GM12878 (cell line): ENCODE measurements at places on chromosomes 4 and X. TPM values are rescaled to one million over a fixed set of nuclear protein-coding genes. Genes with fewer than 3 reads are reported as not detected.

DNA sequence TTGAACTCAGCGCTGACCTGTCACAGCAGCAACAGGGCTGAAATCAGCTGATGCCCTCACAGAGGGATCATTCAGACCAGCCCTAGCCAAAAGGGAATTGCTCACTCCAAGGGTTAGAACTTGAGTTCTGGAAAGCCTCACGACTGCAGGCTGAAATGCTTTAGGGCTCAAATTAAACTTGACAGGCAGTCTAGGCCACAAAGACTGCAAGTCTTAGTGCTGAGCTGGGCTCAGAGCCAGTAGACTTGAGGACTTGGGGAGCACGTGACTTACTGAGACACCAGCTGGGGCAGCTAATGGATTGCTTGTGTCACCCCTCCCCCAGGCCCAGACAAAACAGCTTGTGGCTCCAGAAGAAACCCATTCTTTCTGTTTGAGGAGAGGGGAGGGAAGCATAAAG lies 119.0 kb upstream of the SLC6A14 start:
- H3K27me3 ChIP-seq, result no peaks in the 10 kb centered on the region
- no peak for DNase-seq
- no peaks in the 10 kb centered on the region for H3K4me1 ChIP-seq
- no peak overlapping the region for H3K4me3 ChIP-seq
- H3K36me3 ChIP-seq, result no peaks in the 10 kb centered on the region
- H3K27ac ChIP-seq, result no peak overlapping the region

Gene HDX
- total RNA-seq, result 3.6 and 5.1 TPM in 2 replicates

Gene RASL11B
- total RNA-seq, result not detected in 2 replicates

GRCh38 chr4:40058121-40058520 lies 1.5 kb downstream of the N4BP2 start:
- no peaks in the 10 kb centered on the region for H3K36me3 ChIP-seq
- H3K27ac ChIP-seq, result peak overlapping the region; percentile 80
- H3K27me3 ChIP-seq, result no peaks in the 10 kb centered on the region
- H3K4me3 ChIP-seq, result peak overlapping the region; percentile 83

DNA sequence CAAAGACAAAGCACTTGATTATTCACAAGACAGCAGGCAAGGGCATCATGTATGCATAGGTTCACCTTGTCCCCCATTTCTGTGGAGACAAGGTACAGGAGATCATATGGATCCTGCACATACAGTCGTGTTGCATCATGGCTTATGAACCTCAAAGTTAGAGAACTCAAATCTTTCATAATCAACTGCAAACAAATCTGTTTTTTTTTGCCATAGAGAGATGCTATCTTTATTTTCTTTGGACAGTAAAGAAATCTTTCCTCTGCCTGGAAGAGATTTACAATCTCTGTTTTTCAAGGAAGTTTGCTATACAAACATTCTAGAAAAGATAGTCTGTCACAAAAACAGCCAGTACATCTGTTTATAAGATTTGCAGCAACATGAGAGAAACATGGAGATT lies 578.8 kb downstream of the ANKRD50 start:
- H3K36me3 ChIP-seq, result no peaks in the 10 kb centered on the region
- no peak overlapping the region for H3K4me3 ChIP-seq
- no peaks in the 10 kb centered on the region for H3K4me1 ChIP-seq
- no peak for DNase-seq
- H3K27ac ChIP-seq, result no peak overlapping the region
- no peaks in the 10 kb centered on the region for H3K27me3 ChIP-seq

Gene XIAP
- total RNA-seq, result 17.7 and 20.8 TPM in 2 replicates

DNA sequence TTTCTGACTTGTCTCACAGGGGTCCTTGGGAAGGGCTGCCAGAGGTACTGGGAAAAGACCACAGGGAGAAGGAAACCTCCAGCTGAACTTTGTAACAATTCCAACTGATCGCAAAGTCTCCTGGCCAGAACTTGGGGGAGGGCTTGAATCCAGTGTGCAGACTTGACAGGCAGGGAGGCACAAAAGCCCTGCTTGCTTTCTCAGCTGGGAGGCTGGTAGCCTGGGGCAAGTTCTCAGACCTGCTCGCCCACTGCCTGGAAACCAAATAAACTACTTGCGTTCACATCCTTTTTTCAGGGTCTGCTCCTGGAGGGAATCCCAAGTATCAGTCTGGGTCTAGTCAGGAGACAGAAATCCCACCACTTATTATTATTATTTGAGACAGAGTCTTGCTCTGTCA lies 48.0 kb upstream of the CASK start:
- no peaks in the 10 kb centered on the region for H3K36me3 ChIP-seq
- no peaks in the 10 kb centered on the region for H3K4me1 ChIP-seq
- H3K4me3 ChIP-seq, result no peak overlapping the region
- no peak overlapping the region for H3K27ac ChIP-seq
- no peak for DNase-seq

Gene HSPA4L
- 20.4 and 21.5 TPM in 2 replicates for total RNA-seq

Gene GAGE2A
- total RNA-seq, result 0.45 and 0.56 TPM in 2 replicates

GRCh38 chrX:65679071-65679540 lies 11.7 kb downstream of the MSN start:
- no peak overlapping the region; the same call in 1 of the 2 replicates for H3K27ac ChIP-seq
- H3K4me3 ChIP-seq, result peak overlapping the region; percentile 17; the same call in 1 of the 2 replicates
- H3K27me3 ChIP-seq, result no peaks in the 10 kb centered on the region

- H3K4me3 ChIP-seq, result no peak overlapping the region
- DNase-seq, result no peak
- no peak overlapping the region for H3K27ac ChIP-seq
- no peaks in the 10 kb centered on the region for H3K27me3 ChIP-seq
- H3K4me1 ChIP-seq, result peaks cover 24% of the 10 kb centered on the region; the same call in 1 of the 2 replicates
These were observed 72.5 kb downstream of the PRPS1 start for GRCh38 chrX:107700790-107701189.

- no peaks in the 10 kb centered on the region for H3K4me1 ChIP-seq
- no peak for DNase-seq
- no peaks in the 10 kb centered on the region for H3K36me3 ChIP-seq
- no peak overlapping the region for H3K27ac ChIP-seq
These were observed 52.2 kb upstream of the BLTP1 start for GRCh38 chr4:122099896-122100295.

GRCh38 chr4:168648929-168649328 lies 152.1 kb downstream of the PALLD start:
- no peak for DNase-seq
- peaks cover 2% of the 10 kb centered on the region; the same call in 1 of the 2 replicates for H3K27me3 ChIP-seq
- H3K4me1 ChIP-seq, result no peaks in the 10 kb centered on the region

DNA sequence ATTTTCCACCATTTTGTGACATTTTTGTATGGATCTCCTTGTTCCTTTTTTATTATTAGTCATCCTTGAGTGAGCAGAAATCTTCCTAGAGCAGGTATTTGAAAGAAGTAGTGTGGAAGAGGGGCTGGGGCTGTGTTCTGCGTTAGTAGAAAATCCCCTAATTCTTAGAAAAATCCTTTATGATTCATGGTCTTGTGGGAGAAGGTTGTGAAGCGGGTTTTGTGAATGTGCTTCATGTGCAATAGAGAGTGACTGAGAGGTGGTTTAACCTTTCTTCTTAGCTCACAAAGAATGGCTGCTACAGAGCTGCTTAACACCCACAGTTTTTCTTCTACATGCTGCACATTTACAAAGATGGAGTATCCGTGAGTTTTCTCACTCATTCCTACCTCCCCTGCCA lies 220.5 kb downstream of the IDS start:
- no peaks in the 10 kb centered on the region for H3K27me3 ChIP-seq
- no peaks in the 10 kb centered on the region for H3K4me1 ChIP-seq
- H3K4me3 ChIP-seq, result no peak overlapping the region
- no peak for DNase-seq

Gene ZAR1
- total RNA-seq, result not detected in 2 replicates

- no peaks in the 10 kb centered on the region for H3K27me3 ChIP-seq
- H3K4me3 ChIP-seq, result no peak overlapping the region
- no peak for DNase-seq
- no peaks in the 10 kb centered on the region for H3K36me3 ChIP-seq
These were observed 40.7 kb downstream of the ANXA3 start for GRCh38 chr4:78592088-78592783.

- H3K27me3 ChIP-seq, result no peaks in the 10 kb centered on the region
- H3K27ac ChIP-seq, result no peak overlapping the region
- no peaks in the 10 kb centered on the region for H3K4me1 ChIP-seq
- H3K36me3 ChIP-seq, result no peaks in the 10 kb centered on the region
- no peak for DNase-seq
These were observed 1003.5 kb downstream of the STPG2 start for GRCh38 chr4:97139791-97140190.

DNA sequence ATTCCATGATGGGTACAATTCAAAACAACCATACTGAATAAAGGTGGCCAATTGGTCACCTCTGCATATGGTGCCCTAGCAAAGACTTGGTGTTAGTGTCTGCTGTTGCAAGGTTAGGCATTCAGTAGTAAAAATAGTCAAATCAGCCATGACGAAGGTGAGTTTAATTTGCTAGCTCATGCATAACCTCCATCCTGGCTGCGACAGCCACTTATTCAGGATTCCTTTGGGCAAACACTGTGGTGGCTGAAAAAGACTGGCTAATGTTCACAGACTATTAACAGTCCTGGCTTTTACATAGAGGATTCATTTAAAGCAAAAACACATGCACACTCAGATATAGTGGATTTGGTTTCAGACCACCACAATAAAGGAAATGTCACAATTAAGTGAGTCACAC lies 34.8 kb upstream of the MAP9 start:
- DNase-seq, result no peak
- H3K27me3 ChIP-seq, result no peaks in the 10 kb centered on the region
- no peaks in the 10 kb centered on the region for H3K4me1 ChIP-seq
- no peaks in the 10 kb centered on the region for H3K36me3 ChIP-seq
- H3K27ac ChIP-seq, result no peak overlapping the region

Gene TRPC3
- total RNA-seq, result not detected in 2 replicates

DNA sequence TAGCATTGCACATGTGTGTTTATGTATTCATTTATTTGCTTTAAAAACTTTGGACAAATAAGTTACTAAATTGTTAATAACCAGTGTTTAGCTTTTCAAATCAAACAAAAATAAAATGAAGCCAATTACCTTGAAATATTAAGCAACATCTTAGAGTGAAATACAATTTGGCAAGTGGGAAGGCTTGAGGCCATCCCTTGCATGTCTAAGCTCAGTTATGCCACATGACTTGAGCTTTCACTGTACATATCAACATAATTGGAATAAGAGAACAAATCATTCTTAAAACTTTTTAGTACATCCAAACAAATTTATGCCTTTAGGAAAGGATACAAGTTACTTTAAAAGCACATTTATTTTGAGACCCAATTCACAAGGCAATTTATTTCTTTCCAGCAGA lies 640.6 kb downstream of the SPRY1 start:
- H3K4me3 ChIP-seq, result no peak overlapping the region
- H3K27me3 ChIP-seq, result no peaks in the 10 kb centered on the region; the same call in 1 of the 2 replicates
- H3K27ac ChIP-seq, result no peak overlapping the region

GRCh38 chr4:38084877-38085711 lies 124.9 kb downstream of the PTTG2 start:
- DNase-seq, result no peak
- no peak overlapping the region for H3K27ac ChIP-seq
- H3K4me3 ChIP-seq, result no peak overlapping the region
- H3K27me3 ChIP-seq, result no peaks in the 10 kb centered on the region
- no peaks in the 10 kb centered on the region; the same call in 1 of the 2 replicates for H3K4me1 ChIP-seq

DNA sequence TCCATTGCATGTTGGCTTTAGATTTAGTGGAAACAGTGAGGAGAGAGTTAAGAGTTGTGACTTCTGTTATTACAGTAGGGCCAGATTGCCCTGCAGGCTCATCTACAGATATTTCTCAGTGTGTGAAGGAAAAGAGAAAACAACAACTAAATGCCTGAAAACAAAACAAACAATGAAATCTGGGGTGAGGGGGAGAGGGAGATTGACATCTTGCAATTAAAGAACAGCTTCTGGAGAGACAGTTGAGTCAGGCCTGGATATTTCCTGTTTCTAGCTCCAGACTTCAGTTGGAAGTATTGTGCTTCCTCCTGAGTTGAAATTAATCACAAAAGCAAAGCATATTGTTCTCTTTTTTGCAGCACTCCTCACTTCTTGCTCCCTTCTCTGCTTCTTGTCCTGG lies 108.3 kb upstream of the SCML1 start:
- no peaks in the 10 kb centered on the region for H3K36me3 ChIP-seq
- DNase-seq, result no peak
- H3K4me3 ChIP-seq, result no peak overlapping the region
- no peaks in the 10 kb centered on the region for H3K27me3 ChIP-seq
- no peaks in the 10 kb centered on the region for H3K4me1 ChIP-seq
- no peak overlapping the region for H3K27ac ChIP-seq

Gene MAGEA10
- total RNA-seq, result not detected in 2 replicates

Gene TMEM128
- total RNA-seq, result 16.1 and 16.9 TPM in 2 replicates

GRCh38 chr4:32890398-32890797 lies 2170.2 kb downstream of the PCDH7 start:
- DNase-seq, result no peak
- H3K36me3 ChIP-seq, result no peaks in the 10 kb centered on the region
- H3K27me3 ChIP-seq, result no peaks in the 10 kb centered on the region
- no peak overlapping the region for H3K27ac ChIP-seq
- H3K4me3 ChIP-seq, result no peak overlapping the region
- H3K4me1 ChIP-seq, result no peaks in the 10 kb centered on the region

DNA sequence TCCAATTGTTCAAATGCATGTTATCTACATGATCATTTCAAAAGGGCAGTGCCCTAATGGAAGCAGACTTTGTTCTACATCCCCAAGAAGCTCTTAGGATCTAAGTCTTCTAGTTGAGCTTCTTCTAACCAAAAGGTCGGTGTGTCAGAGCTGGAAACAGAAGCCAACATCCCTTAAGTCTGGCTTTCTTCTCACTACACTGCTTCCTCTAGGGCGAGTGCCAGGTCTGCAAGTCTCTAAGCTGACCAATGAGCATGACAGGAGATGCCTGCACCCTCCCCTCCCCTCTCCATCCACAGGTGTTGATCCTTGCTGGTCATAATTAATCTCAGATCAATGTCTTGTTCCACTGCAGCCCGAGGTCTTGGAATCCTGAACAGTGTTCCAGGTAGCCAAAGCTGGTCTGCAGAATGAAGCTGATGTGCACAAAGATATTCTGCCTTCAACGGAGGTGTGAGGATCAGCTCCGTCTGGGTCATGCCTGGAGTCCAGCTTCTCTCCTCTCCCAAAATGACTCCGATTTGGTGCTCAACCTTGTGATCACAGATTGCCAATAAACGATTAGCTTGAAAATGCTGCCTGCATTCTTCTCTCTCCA lies 44.1 kb downstream of the WDR1 start:
- DNase-seq, result no peak
- H3K4me3 ChIP-seq, result no peak overlapping the region
- no peak overlapping the region for H3K27ac ChIP-seq
- H3K27me3 ChIP-seq, result no peaks in the 10 kb centered on the region
- peaks cover 31% of the 10 kb centered on the region for H3K36me3 ChIP-seq

DNA sequence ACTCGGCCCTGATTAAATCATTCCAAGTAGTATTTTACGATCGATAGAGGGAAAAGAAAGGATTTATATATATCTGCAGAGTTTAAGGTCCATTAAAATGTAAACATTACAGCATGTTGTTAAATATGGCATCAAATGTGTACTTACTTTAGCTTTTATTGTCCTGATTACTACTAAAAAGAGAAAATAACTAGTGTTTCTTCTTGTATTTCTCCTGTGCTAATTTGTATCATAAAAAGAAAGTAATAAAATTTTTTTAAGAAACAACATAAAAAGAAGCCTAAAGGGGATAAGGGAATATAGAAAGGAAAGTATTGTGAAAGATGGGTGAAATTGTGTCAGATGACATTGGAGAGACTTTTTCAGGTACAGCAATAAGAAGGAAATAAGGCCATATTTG lies 300.3 kb upstream of the ARSJ start:
- no peak for DNase-seq
- no peaks in the 10 kb centered on the region for H3K4me1 ChIP-seq
- H3K36me3 ChIP-seq, result no peaks in the 10 kb centered on the region
- no peaks in the 10 kb centered on the region for H3K27me3 ChIP-seq

GRCh38 chr4:43782391-43782790 lies 666.2 kb downstream of the KCTD8 start:
- no peaks in the 10 kb centered on the region for H3K4me1 ChIP-seq
- H3K27me3 ChIP-seq, result no peaks in the 10 kb centered on the region
- H3K4me3 ChIP-seq, result no peak overlapping the region
- no peak overlapping the region for H3K27ac ChIP-seq
- no peaks in the 10 kb centered on the region for H3K36me3 ChIP-seq
